ENCODE measurements at places on chromosomes 3 and 15.
A peak's percentile ranks its signal among the peaks of the same experiment; 100 is the strongest.

DNA sequence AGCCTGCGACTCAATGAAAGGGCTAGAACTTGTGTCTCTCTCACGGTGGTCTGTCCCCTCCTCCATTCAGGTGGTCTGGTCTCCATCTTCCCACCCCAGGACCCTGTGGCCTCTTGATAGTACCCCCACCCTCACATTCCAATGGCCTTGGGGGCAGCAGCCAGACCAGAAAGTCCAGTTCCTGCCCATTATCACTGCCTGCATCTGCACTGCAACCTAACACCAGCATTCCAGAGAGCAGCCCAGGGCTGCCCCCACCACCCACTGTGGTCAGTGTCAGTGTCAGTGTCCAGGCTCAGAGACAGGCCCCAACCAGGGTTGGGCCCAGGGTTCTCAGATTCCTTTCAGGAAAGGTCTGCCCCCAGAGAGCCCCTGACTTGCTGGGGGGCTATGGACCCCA is 12.6 kb downstream of the IGDCC3 start:
- no peak for DNase-seq

DNA sequence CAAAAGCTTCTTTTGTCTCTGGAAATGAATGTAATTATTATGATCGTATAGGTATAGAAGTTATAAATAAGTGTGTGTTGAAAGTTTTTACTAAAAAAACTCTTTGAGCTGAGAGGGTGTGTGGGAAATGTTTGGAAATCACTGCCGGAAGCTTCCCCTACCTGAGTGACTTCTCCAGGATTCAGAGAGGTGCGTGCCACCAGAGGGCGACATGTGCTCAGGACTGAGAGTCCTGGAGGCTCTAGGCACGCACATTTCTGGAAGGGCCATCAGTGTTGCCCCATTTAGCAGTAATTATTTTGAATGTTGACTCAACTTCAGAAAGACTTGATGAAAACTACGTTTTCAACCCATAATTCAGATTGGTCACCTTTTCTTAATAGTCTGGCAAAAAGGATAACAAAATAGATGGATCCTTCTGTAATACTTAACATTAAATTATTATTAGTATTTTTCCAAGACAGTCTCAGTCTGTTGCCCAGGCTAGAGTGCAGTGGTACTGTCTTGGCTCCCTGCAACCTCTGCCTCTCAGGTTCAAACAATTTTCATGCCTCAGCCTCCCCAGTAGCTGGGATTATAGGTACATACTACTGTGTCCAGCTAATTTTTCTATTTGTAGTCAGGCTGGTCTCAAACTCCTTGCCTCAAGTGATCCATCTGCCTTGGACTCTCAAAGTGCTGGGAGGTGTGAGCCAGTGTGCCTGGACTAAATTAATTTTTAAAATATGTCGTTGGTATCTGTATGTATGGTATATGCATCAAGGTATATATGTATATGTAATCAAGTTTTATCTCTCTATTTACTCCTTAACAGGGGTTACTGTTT is 34.5 kb downstream of the GPR171 start:
- peak; percentile 65 for DNase-seq

DNA sequence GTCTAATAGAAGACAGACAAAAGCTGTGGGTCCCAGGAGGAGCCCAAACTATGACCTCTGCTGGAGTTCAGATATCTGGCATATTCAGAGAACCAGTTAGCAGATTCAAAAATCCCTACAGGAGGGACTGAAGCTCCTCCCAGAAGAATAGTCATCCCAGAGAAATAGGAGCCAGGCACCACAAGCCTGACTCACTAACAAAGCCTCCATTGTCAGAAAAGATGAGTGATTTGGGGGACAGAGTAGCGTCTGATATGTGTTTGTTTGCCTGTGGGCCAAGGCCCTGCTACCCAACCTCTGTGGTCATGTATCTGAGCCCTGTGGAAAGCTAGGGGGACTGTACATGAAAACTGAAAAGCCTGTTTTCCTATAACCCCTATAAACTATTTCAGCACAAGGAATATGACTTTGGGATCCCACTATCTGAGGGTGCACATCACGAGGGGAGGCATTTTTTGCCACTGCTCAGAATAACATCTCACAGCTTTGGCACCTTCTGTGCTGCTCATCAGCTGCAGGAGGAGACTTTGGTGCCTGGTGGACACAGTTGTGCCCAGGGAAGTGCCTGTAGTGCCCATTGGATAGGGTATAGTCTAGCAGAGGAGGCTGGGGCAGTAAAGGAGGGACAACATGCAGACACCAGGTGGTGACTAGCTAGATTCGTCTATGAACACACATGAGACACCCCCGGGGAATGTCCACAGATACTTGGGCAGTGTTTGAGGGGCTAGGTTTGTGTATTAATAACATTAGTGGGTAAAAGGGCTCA is 9.7 kb upstream of the LARP6 start:
- DNase-seq, result no peak

DNA sequence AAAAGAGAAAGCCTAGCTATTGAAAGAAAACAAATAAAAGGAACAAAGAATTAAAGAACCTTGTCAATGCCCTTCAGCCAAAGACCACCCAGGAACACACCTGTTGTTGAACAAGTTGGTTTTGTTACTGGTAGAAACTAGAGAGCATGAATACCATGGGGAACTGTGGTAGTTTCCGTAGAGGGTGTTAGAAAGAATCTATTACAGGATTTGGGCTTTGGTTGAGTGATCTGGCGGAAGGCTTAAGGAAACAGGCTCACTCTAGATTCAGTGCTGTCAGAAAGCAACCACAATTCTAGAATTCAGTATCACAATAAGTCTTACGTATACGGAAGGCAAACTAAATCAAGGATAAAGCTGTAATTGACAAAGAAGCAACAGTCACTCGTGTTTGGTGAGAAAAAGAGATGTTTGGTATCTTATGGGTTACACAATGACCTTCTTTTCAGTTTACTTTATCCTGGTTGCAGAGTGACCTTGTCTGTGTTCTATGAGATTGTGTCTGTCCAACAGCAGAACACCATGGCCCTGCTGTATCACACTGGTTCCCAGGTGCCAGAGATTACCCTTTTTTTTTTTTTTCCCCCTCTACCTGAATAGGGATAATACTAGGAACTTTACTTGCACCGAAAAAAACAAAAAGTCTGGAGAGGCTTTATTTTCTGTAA is 265.9 kb downstream of the SHQ1 start:
- DNase-seq, result no peak

DNA sequence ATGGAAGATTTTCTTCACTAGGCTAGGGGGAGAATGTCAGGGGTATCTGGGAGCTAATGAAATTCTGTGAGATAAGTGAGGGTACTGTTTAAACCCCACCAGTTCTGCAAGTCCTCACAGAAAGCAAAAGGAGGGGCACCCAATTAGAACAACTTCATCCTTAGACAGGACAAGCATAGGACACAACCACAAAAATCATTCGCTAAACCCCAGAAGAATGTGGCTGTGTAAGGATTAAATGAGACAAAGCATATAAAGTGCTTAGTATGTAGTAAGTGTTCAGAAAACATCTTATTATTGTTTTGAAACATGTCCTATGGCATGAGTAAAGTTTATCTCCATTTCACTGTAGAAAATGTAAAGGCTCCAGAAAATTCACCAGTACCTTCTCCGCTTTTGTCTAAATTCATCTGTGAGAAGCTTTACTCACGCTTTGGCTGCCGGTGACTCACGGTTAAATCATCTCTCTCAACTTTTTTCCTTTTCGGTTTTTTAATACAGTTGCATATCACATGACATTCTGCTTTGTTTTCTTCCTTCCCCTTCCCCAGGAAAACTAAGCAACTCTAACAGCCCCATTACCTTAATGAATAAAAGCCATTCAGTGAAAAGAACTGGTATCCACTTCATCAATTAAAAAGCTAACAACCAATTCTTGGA is 1.7 kb downstream of the CLRN1 start:
- no peak for DNase-seq

DNA sequence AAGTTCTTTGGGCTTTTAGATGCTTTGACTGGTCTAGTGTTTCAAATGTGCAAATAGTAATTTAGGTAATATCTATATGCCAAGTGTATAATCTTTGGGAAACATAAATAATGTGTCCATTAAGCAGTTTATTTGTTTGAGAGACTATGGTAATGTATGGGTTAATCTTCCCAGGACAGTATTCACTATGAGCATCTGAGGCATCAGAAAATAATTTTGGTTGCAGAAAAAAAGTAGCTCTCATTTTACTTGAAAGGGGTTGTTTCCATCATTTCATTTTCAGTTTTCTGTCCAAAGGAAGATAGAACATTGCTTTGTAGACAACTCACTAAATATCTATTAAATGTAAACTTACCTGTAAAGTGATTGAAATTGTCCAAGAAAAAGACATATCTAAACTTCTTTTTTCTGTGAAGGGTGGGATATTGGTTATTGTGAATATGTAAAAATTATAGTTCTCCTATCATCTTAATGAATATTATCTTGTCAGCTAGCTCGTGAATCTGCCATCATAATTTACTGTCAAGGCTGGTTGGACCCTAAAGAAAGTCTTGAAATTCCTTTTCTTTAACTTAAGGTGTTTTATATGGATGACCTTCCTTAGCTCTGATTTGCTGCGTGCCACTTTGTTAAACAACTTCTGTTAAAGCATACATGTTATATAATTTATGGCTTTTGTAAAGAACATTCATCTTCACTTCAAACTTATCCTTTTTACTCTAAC is 108.8 kb downstream of the EPHA3 start:
- DNase-seq, result no peak

DNA sequence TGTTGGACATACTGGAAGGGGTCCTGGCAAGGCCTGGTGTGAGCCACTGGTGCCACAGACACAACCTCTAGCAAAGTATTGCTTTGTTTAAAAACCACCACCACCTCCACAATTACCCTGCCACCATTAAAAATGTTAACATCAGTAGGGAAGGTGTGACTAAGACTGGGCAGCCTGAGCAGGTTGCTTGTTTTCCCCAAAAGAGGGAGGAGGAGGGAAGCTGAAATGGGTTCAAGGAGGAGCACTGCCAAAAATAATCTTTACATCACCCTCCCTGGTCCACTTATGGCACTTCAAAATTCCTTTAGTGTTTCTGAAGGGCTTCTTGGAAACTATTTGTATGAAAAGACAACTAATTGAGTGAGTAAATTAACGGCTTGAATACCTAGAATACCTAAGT is 99.8 kb upstream of the FGF7 start:
- DNase-seq, result no peak

DNA sequence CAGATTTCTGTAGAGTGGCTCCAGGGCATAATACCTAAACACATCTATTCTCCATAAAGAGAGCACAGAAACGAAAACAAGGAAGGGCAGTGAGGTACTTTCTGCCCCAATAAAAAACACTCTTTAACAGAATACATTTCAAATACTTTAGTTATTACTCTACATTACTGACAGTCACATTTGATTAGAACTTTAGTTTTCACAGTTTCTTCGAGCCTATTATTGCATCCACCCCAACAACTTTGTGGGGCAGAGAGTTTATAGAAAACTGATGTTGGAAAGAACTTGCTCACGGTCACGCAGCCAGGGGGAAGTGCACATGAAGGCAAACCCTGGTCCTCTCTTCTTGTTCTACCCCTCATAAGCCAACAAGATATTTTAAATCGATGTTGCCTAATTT is 9.0 kb downstream of the VPS39 start:
- no peak for DNase-seq

DNA sequence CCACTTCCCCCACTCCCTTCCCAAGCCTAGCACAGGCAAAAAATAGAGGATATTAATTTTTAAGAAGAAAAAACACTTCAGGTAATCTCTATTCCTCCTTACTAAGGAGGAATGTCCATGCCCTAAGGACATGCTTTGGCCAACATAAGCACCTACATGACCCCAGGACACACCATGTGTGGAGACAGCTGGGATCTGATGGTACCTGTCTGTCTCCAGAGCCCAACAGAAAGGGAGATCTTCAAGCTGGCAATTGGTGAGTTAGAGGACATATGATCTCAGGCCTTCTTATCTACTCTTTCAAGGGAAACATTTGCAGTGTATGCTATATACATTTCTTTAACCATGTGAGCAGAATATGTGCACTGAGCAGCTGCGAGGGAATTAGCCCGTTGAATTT is 7.0 kb downstream of the TM4SF4 start:
- DNase-seq, result no peak

DNA sequence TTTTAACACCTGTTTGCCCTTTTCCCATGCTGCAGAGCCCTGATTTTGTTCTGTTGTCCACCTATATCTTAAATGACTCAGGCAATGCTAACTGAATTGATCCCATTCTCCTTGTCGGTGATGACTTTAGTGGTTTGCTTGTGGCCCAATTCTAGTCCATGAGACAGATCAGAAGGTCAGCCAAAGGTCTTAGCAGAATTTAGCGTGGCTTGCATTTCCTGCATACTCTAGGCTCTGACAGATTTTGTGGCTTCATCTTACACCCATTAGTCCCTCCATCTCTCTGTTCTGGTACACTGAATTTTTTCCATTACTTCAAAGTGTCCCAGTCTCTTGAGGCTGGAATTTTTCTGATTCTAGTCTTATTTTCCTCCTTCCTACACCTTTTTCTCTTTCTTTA is 161.9 kb downstream of the STAC start:
- DNase-seq, result no peak

- DNase-seq, result peak; percentile 98
These were observed 127.8 kb upstream of the LRRFIP2 start for GRCh38 chr3:37301980-37302708.

GRCh38 chr15:64942356-64942755 is 30.7 kb downstream of the ANKDD1A start:
- DNase-seq, result no peak

- no peak for DNase-seq
These were observed 225.7 kb downstream of the MEX3B start for GRCh38 chr15:81819924-81820635.

- DNase-seq, result no peak
These were observed 360.6 kb upstream of the ATP10A start for GRCh38 chr15:26223720-26224119.

GRCh38 chr3:7687428-7688147 is 814.0 kb upstream of the LMCD1 start:
- DNase-seq, result no peak

GRCh38 chr15:38398134-38398533 is 55.8 kb upstream of the FAM98B start:
- DNase-seq, result no peak

DNA sequence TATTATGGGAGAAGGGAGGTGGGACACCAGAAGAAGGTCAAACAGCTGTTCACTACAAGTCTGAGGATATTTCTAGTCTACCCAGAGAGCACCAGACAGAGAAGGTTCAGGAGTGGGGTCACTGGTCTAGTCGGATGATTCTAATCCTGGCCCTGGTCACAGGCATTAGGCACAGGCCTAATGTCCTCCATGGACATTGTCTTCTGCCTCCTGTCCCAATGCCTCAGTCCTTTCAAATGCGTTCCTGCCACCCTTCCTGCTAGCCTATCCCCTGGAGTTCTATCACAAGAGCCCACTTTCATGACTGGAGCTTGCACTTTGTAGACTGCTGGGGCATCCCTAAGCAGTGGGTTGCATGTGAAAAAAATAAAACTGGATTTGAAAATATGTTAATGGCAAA is 83.9 kb upstream of the PFN2 start:
- DNase-seq, result no peak

All from inflammatory macrophage treated with lipopolysaccharide for 4 hours (primary cell).